HS-5 (cell line): ENCODE measurements at places on chromosomes 2 and 18.

GRCh38 chr2:18820966-18821365, 231.6 kb upstream of the NT5C1B start:
- DNase-seq, result no peak

- no peak for DNase-seq
These were observed 433.8 kb upstream of the ID2 start for GRCh38 chr2:8247905-8248622.

DNA sequence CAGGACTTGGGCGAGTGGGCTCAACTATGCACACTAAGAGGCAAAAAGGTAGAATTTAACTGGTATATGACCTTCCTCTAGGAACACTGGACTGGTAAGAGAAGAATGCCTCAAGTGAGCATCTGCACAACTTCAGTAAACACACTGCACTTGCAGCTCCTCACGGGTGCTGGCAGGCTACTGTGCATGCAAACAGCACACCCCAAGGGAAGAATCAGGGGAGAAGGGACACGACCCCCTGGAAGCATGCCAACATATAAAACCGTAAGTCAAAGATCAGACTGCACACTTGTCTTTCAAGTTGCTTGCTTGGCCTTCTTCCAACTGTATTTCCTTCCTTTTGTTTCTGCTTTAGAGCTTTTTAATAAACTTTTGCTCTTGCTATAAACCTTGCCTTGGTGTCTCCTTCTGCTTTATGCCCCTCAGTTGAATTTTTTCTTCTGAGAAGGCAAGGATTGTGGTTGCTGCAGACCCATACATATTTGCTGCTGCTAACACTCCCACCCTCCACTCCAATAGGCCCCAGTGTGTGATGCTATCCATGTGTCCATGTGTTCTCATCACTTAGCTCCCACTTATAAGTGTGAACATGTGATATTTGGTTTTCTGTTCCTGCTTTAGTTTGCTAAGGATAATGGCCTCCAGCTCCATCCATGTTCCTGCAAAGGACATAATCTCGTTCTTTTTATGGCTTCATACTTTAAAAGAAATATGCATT, 263.7 kb upstream of the SPOPL start:
- no peak for DNase-seq

- no peak for DNase-seq
These were observed 5.9 kb upstream of the RAX start for GRCh38 chr18:59279193-59279592.

DNA sequence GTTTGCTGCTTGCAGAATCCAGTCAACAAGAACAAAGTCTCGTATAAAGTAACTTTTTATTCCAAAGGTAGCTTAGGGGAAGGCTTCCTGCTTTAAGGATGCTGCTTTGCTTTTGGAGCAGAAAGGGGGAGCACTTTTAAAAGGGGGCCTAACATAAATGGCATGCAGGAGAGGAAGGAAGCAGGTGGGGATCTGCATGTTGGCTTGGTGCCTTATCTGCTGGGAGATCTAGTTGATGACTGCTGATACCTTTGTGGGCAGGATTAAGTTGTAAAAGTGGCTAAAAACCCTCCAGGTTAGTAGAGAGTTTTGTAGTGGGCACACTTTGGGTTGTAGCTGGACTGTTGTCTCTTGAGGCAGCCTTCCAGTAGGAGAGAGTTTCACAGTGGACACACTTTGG, 22.5 kb downstream of the UBR3 start:
- DNase-seq, result no peak

- no peak for DNase-seq
These were observed 33.1 kb downstream of the KCNF1 start for GRCh38 chr2:10944799-10945198.

DNA sequence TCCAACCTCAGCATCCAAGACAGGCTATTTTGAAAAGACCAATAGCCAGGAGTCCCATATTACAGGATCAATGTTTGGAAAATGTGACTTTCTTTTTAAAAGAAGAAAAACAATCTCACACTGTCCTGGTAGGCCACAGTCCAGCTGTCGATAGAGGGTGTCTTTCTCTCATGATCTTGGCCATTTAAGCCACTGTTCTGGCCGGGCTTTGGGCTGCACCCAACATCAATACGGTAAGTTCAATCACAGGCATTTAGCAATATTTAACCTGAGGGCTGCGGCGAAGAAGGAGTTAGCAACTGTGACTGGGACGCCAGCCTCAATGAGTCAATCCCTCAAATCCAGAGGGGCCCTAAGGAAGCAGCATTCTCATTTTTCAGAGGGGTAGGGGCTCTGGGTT, 69.0 kb downstream of the CELF4 start:
- DNase-seq, result no peak

- no peak for DNase-seq
These were observed 145.1 kb downstream of the QPCT start for GRCh38 chr2:37489536-37489935.

GRCh38 chr2:31299547-31299946, 65.6 kb downstream of the EHD3 start:
- no peak for DNase-seq

GRCh38 chr2:30488012-30488659, 41.1 kb downstream of the LCLAT1 start:
- DNase-seq, result no peak

DNA sequence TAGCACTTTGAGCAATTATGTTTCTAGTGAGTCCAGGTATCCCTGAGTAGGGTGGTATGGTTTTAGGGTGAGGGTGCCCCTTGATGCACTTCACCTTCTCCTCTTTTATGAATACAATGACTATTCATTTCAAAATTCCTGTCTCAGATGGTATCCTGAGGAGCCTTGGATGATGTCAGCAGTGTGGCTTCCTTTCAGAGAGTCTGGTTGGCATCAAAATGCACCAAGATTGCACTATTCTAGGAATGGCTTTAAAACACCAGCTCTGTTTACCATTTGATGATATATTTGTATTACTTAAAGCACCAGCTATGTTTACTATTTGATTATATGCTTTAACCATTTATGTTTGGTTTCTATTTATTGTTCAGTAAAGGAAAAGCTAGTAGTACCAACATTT, 141.0 kb downstream of the FMNL2 start:
- DNase-seq, result no peak

GRCh38 chr2:158095912-158096311, 5.8 kb upstream of the UPP2 start:
- DNase-seq, result no peak

- DNase-seq, result peak; percentile 96
These were observed 147.3 kb downstream of the IRS1 start for GRCh38 chr2:226652369-226652768.

GRCh38 chr2:101387151-101387834, at the start of gene CREG2:
Gene CREG2 (minus strand): TSS chr2:101387503. CDS start chr2:101387457, 46 bp downstream.
- no peak for DNase-seq

DNA sequence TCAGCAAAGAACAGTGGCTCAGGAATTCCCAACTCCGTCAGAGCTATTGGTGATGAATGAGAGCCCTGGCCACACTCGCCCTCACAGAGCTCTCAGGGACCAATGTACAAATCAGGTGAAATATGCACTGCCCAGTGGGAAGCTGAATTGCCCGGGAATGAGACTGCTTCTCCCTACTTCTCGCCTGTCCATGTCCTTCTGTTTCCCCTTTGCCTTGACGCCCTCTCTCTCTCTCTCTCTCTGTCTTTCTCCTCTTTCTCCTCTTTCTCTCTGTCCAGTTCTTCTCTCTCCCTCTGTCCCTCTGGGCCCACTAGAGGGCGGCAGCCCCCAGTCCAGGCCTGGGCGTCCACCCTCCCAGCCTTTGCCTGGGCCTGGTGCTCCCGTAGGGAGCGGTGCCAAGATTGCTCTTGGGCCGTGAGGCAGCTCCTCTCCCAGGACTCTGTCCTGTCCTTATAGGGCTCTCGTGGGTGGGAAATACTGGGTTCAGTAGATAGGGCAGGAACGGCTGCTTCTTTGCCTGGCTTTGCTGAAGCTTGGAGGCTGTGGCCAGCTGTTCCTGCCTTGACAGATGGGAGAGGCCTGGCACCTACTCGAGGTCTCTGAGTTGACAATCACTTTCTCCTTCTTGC, 28.4 kb upstream of the PUM2 start:
- no peak for DNase-seq

- no peak for DNase-seq
These were observed 260.4 kb upstream of the FANCL start for GRCh38 chr2:58501371-58502160.

DNA sequence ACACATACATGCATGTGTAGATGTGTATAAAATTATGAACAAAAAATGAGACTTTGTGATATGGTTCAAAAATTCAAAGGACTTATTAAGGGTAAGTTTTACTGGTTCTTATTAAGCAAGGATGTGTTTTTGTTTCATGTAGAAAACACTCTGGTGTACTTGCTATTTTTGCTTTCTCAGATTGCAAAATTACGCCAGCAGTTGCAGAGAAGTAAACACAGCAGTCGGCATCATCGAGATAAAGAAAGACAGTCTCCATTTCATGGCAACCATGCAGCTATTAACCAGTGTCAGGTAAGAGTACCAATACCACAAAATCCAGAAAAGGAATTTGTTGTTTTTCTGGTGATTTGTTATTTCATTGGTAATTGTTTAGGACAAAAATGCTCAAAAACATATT, 91.3 kb downstream of the FAM117B start:
- no peak for DNase-seq

DNA sequence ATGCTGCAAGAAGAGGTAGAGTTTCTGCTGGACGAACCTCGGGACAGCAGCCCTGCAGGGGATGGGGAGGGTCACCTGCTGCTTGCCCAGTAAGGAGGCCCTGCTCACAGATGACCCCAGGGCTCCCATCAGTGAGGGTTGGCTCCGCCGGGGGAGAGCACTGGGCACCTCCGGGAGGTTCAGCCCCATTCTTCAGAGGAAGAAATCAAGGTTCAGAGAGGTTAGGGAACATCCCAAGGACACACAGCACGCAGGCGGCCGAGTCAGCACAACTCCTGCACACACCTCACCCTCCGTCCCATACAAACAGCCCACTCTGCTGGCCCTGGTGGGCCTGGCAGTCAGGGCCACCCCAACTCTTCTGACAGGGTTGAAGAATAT, 11.7 kb upstream of the CCDC74B start:
- DNase-seq, result no peak

GRCh38 chr2:37602040-37602439, 69.4 kb downstream of the CDC42EP3 start:
- no peak for DNase-seq

DNA sequence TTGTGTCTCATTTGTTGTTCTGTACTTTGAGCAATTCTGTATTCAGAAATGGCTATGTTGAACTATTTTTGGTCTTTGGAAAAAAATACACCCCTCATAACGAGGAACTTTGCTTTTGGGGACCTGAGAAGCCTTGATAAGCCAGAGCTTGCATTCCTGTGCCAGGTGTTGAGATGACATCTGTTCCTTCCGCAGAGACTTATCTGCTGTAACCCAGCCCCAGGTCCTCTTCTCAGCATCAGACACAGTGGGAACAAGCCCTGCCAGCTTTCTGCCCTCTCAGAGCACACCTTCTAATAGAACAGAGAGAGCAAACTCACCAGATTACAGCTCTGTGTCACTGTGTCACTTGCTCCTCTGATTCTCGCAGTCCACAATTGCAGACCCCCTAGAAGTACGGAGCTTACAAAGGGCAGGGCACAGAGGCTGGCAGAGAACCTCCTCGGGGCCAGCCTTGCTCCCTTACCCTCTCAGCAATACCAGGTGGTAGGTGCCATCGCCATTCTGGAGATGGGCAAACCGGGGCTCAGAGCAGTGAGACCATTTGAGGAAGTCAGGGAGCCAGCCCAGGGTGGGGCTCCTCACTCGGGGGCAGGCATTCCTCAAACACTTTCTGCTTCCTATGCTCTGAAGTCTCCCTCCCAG, 97.4 kb downstream of the DDX1 start:
- DNase-seq, result no peak

DNA sequence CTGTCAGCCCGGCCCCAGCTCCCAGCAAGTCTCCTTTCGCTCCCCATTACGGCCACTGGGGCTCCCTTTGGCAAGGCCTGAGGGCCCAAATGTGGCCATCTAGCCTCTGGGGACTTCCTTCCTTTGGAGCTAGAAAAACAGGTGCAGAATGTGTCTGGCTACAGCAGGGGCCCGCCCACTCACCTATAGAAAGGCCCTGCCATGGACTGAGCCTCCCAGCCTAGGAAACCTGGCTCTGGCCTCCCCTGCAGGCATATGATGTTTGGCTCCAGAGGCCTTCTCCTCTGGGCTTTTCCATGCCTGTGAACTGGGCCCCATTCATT, 55.3 kb upstream of the ALPP start:
- DNase-seq, result no peak

DNA sequence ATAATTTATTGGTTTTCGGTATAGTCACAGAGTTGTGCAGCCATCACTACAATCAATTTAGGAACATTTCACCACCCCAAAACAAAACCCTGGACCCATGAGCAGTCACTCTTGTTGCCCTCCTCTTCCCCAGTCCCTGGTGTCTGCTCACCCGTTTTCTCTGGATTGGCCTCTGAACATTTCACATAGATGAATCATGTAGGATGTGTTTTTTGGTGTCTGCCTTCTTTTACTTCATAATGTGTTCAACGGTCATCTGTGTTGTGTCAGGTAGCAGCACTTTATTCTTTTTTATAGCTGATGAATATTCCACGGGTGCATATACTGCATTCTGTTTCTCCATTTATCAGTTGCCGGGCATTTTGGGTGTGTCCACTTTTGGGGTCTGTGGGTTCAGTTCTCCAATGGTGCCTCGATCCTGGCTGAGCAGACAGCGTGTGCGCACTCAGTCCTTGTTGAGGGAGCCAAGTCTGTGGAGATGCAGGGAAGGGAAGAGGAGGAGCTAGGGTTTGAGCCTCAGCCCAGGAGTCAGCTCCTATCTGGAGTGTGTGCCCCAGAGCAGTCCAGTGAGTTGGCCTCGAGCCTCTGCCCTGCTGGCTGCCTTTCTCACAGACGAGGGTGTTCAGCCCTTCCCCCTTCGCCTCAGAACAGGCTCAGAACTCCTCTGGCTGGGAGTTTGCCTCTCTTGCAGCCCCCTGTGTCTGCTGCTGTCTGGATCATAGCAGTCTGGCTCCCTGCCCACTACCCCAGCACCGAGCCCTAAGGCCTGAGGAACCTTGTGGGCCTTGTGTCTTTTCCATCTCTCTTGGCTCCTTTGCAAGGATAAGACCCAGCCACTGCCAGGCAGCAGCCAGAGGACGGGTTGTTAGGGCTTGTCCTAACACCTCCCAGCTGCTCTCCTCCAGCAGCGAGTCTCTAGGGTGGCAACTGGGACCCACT, 18.0 kb downstream of the C2orf74 start:
- DNase-seq, result peak; percentile 15

DNA sequence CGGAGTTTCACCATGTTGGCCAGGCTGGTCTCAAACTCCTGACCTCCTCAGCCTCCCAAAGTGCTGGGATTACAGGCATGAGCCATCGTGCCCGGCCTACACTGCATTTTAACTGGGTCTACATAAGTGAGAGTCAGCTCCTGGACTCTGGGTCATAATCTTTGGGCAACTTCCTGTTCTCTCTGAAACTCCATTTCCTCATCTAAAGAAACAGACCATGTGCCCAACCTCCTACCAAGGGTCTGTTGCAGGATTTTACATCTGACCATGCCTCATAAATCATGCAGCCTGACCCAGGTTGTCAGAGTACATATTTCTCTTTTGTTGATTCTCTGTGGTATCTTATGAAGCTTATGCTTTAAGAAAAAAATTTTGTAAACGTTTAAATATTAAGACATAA, 280.4 kb downstream of the ALPK2 start:
- no peak for DNase-seq
